ENCODE measurements at places on chromosomes 16 and 17. TPM values are rescaled to one million over a fixed set of nuclear protein-coding genes. Genes with fewer than 3 reads are reported as not detected.

MPP2 gene
- total RNA-seq: 1.1 TPM

LGALS9C gene
- total RNA-seq: not detected

TBC1D28 gene
- not detected for total RNA-seq

SLC5A2 gene
- 0.47 TPM for total RNA-seq

CCDC78 gene
- total RNA-seq: 6.3 TPM

APOBR gene
- total RNA-seq: 0.06 TPM

TPSAB1 gene
- total RNA-seq: not detected

WFIKKN2 gene
- total RNA-seq: not detected

TRIM16 gene
- 235 TPM for total RNA-seq

CPHXL2 gene
- total RNA-seq: not detected

RNF222 gene
- total RNA-seq: not detected

RHBDL3 gene
- total RNA-seq: 4.6 TPM

RNF112 gene
- total RNA-seq: 0.48 TPM

C16orf86 gene
- not detected for total RNA-seq

USH1G gene
- 0.09 TPM for total RNA-seq

TMED6 gene
- total RNA-seq: not detected

TSNAXIP1 gene
- 0.48 TPM for total RNA-seq

RTN4RL1 gene
- 12.8 TPM for total RNA-seq

ABCC6 gene
- 0.99 TPM for total RNA-seq

SPATA20 gene
- 72.8 TPM for total RNA-seq

SMYD4 gene
- 9.5 TPM for total RNA-seq

PRSS53 gene
- total RNA-seq: 2.5 TPM

SLC38A8 gene
- total RNA-seq: not detected

CACNG1 gene
- 0.21 TPM for total RNA-seq

KCNJ18 gene
- total RNA-seq: 0.08 TPM

C17orf113 gene
- 0.70 TPM for total RNA-seq

FBXL16 gene
- 11.9 TPM for total RNA-seq

PYY gene
- not detected for total RNA-seq

C17orf67 gene
- total RNA-seq: 1.8 TPM

SLC12A3 gene
- total RNA-seq: not detected

C16orf74 gene
- total RNA-seq: 11.3 TPM

GRAPL gene
- 0.12 TPM for total RNA-seq

HAP1 gene
- 1.3 TPM for total RNA-seq

ULK2 gene
- 14.9 TPM for total RNA-seq

TMEM231 gene
- 9.1 TPM for total RNA-seq

TNP2 gene
- not detected for total RNA-seq

Data from A549 treated with Hydrocortisone at 1 μM for 4 hours (cell line).